ENCODE measurements at places on chromosomes 7 and 10.

DNA sequence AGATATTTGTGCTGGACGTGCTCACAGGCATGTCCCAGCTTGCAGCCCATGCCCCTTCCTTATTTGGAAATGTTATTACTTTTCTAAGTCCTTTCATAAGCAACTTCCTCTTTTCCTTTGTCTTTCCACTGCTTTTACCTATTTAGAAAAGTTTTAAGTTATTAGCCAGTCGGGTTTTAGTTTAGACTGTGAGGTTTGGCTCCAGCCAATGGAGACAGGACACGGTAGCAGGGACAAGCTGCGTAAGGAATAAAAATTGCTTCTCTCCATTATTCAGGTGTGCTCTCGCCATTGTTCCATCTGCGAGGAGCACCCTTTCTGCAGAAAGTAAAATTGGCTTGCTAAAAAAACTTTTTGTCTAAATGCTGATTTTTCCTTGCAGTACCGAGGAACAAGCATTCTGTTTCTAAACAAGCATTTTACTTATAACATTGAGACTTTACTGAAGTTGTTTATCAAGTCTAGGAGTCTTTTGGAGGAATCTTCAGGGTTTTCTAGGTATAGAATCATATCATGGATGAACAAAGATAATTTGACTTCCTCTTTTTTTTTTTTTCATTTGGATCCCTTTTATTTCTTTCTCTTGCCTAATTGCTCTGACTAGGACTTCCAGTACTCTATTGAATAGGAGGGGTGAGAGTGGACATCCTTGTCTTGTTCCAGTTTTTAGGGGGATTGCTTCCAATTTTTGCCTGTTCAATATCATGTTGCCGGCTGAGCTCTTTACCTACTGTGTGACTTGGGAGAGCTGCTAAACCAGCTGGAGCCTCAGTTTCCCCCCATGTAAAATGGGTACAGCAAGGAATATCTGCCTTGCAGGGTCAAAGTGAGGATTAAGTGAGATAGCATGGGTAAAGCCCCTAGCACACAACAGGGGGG is 63.8 kb downstream of the ALOX5 start:
- no peak for DNase-seq

DNA sequence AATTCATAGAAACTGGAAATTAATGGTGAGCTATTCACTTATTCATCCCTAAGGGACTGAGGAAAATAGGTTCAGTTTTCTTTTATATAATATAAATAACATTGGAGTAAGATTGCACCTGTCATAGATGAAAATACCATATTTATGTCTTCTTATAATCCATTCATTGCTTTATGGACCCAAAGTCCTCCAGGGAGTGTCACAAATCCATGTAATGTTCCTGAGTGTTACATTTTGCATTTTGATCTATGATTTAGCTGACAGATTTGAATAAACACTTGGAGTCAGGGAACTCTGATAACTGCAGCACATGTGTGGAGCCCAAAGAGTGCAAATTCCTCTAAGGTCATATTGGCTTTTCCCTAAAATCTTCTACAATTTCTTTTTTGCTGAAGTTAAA is 484.3 kb downstream of the MDFIC start:
- DNase-seq = no peak

GRCh38 chr10:84933402-84933801 is 605.0 kb downstream of the CCSER2 start:
- no peak for DNase-seq

- DNase-seq = no peak
Observed at GRCh38 chr10:124172181-124172916, 79.0 kb upstream of the CHST15 start.

DNA sequence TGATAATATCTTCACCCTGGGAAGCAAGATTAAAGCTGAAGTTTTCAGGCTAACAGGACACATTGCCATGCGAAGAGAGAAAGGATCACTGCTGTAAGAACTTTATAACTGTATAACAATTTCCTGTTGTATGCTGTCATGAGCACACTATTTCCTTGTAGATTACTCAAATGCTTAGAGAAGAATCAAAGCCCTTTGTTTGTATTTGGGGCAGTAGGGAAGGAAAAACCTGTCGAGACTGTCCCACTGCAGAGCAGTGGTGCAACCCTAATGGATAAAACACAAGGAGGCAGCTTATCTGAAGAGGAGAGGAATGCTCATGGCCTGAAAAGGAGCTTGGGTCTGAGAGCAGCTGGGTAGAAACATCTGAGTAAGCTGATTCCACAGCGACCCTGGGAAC is 327.7 kb upstream of the NPSR1 start:
- peak; percentile 27 for DNase-seq

- DNase-seq = no peak
Observed at GRCh38 chr7:96685353-96685752, 24.3 kb downstream of the SEM1 start.

GRCh38 chr10:116716381-116716780 is 26.0 kb downstream of the HSPA12A start:
- no peak for DNase-seq

GRCh38 chr7:50595491-50596102 is 30.4 kb upstream of the DDC start:
- DNase-seq = peak; percentile 19

- no peak for DNase-seq
Observed at GRCh38 chr10:109880886-109881768, 42.2 kb downstream of the XPNPEP1 start.

- no peak for DNase-seq
Observed at GRCh38 chr10:95531058-95531809, 29.9 kb downstream of the SORBS1 start.

- peak; percentile 32 for DNase-seq
Observed at GRCh38 chr7:85025312-85025756, 161.5 kb downstream of the SEMA3D start.

DNA sequence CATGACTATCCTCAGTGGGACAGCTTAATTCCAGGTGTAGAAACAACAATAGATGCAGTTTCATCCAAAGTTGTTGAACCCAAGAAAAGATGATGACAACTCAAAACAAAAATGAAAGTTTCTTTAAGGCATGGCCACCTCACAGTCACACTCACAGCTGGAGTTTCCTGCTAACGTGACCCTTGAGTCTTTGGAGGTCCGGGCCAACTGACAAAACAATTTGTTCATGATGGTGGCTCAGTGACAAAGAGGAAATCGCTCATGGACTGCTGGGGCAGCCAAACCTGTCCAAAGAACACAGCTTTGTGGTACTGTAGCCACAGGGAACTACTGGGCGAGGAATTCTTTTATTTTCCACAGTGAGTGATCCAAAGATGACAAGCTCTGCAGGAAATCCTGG is 96.0 kb upstream of the JCAD start:
- no peak for DNase-seq

- peak; percentile 97 for DNase-seq
Observed at GRCh38 chr10:34758447-34758996, 56.6 kb downstream of the PARD3 start.

DNA sequence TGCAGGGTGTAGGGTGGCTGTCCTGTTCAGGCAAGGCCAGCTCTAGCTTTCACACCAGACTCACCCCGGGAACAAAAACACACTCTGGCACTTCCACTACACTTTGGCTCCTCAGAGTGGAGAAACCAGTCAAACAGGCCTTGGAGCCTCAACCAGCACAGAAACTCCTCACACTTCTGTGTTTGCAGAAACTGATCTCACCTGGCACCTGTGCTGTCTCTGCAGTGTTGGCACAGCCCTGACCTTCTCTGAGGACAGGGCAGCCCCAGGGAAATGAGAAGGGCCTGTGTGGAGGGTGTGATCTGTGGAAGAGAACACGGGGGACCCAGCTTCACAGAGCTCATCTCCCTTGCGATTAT is 4.1 kb upstream of the CALML5 start:
- no peak for DNase-seq

DNA sequence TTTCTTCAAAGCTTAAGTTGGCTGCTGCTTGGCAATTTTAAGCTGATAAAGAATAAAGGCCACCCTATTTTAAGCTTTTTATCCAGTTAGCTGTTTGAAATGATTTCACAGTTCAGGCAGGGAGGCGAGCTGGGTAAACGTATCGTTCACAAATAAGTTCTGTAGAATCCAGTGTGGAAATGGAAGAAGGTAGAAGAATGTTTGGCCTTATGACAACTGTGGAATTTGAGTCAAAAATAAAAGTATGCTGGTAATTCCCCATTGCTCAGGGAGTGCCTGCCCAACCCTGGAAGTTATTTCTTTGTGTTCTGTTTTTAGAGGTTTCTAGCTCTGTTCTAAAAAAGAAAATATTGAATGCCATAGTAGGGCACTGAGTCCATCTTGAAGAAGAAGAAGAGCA is 113.1 kb downstream of the ARL4A start:
- DNase-seq = no peak

DNA sequence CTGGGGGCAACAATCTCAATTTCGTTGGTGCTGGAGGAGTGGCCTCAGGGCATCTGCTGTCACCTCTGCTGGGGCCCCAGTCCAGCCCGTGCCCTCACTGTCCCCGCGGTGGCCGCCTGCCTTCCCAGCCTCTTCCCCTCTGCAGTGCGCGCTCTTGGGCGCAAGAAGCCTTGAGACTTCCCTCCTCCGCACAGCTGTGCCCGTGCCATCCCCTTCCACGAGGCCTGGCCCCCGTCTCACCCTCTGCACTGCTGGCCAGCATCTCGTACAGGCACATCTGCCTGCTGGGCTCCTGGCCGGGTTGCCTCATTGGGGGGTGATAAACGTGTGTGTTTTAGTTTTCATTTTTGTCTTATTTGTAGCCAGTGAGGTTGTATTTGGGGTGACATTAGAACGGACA is 14.0 kb downstream of the IDI2 start:
- DNase-seq = no peak

DNA sequence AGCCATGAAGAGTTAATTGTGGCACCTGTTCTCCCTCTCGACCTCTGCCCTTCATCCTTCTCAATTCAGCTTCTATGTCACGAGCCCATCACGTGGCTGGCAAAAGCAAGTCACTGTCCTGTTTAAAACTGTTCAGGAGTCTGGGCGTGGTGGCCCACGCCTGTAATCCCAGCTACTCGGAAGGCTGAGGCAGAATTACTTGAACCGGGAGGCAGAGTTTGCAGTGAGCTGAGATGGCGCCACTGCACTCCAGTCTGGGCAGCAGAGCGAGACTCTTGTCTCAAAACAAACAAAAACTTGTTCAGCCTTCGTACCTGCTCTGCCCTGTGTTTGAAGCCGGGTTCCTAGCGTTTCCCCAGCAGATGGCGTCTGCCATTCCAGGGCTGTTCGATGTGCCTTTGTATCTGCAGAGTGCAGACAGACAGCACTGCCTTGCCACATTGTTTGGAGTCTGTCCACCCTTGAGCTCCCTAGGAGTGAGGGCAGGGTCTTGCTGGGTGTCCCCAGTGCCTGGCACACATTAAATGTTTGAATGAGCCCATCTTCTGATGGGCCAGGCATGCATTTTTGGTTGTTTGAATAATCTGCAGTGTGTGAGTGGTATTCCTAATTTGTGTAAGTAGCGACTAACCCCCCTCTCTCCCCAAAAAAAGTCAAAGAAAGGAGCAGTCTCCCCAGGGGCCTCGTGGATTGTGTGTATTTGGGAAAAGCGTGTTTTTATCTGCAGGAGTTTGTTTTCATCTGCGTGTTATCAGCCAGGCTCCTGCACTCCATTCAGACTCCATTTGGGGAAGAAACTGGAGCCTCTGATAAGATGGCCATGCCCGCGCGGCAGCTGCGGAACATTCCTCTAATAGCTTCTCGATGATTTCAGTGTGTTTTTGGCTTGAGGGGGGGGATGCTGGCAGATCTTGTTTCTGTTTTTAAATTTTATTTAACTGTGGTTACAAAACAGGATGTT is 61.2 kb downstream of the DNAJB6 start:
- DNase-seq = peak; percentile 59

GRCh38 chr10:73997461-73997786 is 492 bp upstream of the VCL start:
- DNase-seq = no peak

DNA sequence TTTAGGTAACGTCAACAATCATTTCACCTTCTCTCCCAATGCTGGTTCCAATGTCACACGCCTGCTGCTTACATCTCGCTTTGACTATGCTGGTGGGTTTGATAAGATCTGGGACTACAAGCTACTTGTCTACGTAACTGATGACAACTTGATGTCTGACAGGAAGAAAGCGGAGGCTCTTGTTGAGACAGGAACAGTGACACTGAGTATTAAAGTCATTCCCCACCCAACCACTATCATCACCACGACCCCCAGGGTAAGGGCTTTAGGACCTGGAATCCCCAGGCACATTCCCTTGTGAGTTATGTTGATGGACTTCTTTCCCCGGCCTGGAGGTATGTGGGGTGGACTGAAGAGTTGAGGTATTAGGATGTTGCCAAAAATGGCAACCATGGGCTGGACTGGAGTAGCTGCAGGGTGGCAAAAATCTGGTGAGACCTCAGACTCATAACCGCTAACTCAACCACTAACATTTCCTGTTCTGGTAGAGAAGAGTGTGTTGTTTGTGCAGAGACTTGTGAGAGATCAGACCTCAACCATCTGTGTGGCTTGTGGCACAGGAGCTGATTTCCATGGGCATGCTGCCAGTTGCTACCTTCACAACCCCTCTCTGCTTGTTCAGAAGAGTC is 59.2 kb downstream of the CDHR3 start:
- DNase-seq = no peak

- no peak for DNase-seq
Observed at GRCh38 chr10:116882639-116883038, 33.3 kb downstream of the ENO4 start.

- DNase-seq = peak; percentile 56
Observed at GRCh38 chr10:71970331-71970730, 6.1 kb downstream of the CHST3 start.

GRCh38 chr10:11285171-11285570 is 267.5 kb downstream of the CELF2 start:
- no peak for DNase-seq

- DNase-seq = no peak
Observed at GRCh38 chr7:50266635-50267386, 37.7 kb upstream of the IKZF1 start.

DNA sequence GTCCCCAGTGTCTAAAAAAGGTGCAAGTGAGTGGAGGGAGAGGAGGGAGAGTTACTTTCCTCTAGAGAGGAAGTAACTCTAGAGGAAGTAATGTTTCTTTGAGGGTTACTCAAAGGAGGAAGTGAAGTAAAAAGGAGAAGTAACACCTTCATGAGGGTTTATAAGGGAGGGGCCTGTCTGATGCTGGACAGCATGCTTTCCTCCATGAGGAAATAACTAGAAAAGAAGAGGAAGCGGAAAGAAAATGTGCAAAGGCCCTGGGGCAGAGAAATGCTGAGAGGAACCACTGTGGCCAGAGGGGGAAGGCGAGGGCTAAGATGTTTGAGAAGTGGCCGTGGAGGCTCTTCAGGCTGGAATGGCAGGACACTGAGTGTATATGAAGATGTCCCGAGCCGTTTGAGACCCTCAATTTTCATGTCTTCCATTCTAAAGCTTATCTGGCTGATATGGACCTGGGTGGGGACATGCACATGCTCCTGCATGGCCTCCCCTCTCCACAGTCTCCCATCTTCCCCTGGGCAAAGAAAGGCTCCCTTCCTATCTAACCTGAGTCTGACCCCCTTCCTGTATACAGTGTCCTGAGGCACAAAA is 3.4 kb upstream of the SLC18A2 start:
- no peak for DNase-seq
